Activated CD4-positive, alpha-beta T cell treated with anti-CD3 and anti-CD28 coated beads for 48 hours (primary cell): ENCODE measurements at places on chromosomes 2 and 18.

- DNase-seq: no peak
Measured at GRCh38 chr2:10256515-10257031, 46.1 kb upstream of the HPCAL1 start.

DNA sequence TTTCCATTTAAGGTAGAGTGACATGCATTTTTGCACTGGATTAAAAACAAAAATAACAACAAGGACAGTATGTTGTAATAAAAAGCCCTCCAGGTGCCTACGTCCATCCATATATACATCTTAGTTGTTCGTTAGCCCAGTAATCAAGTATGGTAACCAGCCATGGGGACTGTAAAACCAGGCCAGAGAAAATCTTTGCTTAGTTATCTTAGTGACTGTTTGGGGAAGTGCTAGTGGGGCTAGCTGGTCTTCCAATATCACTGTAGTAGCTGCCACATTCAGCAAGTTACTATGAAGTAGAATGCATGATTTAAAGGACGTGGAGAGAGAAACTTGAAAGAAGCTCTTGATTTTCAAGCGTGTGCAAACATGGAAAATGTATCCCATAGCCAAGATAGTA is 95.9 kb upstream of the STON1 start:
- no peak for DNase-seq

DNA sequence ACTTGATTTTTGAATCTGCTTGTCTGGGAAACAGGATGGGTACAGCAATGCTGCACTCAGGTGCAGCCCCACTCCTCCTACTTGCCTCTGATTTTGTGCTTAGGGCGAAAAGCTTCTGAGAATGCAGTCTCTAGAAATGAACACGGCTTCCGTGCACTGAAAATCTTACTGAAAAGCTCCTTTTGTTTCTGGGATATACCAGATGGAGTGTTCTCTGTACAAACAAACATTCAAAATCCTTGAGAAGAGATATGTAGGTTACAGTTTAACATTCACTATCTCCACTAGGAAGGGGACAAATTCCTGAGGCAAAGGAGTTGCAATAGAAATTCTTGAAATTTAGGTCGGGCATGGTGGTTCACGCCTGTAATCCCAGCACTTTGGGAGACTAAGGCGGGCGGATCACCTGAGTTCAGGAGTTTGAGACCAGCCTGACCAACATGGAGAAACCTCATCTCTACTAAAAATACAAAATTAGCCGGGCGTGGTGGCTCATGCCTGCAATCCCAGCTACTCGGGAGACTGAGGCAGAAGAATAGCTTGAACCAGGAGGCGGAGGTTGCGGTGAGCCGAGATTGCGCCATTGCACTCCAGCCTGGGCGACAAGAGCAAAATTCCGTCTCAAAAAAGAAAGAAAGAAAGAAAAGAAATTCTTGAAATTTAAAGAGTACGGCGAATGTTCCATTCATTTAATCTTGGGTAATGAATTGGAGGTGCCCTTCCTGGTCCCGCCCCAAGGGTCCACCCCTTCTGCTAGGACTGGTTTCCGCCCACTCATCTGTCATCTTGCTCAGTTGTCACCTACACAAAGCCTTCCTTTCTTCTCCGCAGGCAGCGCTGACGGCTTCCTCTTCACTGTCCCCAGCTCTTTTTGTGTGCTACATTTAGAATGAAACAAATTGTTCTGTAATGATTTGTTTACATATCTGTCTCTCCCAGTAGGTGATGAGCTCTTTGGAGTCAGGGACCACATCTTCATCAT is 92.4 kb downstream of the SOCS6 start:
- DNase-seq: peak; percentile 8

DNA sequence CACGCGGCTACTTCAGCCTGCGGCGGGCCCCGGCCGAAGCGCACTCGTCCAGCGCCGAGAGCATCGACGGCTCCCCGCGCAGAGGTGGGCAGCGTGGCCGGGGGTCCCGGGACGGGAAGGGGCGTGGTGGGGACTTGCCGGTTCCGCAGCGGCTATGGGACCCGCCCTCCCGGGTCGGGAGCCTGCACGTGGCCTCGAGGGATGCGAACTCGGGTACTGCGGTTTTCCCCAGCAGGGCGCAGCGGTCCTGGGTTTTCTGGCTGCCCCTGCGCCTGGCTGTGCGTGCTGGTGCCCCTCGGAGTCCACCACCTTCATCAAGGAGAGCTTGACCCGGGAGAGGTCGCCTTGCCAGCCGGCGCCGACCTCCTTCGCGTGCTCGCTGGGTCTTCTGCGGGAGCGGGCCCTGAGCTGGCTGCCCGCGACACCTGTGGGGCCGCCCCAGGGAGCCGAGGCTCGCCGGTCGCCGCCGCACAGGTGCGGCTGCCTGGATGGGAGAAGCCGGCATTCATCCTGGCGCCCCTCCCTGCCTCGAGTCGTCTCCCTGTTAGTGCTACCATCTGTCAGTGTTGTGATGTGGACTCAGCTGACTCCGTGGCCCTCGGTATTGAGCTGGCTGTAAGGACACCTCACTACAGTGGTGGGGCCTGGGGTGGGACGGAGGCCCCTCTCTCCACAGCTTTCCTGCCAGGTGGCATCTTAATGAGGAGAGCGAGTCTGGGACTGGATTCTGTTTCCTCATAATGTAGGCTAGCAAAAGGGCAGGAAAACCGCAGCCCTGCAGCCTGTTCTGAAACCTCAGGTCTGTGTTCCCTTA is 177.3 kb downstream of the AGAP1 start:
- no peak for DNase-seq

DNA sequence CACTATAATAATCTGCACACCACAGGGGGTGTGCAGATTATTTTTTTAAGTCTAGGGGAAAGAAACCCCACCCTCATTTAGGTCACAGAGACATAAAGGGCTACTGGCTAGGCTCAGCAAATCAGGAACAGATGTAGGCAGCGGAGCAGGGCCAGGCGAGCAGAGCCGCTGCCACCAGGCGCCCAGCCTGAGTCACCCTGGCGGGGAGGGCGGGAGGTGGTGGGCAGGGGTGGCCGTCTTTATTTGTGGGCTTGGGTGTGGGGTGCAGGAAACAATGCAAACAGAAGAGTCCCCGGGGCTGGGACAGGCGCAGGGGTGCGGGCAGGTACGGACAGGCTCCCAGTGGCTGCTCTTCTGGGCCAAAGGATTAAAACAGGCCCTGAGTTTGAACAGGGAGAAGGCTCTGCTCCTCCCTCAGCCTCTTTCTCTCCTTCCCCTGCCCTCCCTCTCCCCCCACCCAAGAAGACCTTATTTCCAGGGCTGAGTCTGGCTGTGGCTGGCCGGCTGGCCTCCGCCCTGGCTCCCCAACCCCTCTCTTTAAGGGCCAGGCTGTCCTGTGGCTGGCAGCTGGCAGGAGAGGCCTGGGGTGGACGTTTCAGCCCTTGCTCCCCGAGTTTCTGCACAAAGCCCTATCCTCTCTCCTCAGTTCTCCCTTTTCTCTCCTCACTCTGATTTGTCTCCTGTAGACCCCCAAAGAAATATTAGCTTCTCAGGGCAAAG is 142.9 kb upstream of the SMAD2 start:
- no peak for DNase-seq

- DNase-seq: no peak
Measured at GRCh38 chr2:20450201-20450999, 3.5 kb downstream of the RHOB start.

DNA sequence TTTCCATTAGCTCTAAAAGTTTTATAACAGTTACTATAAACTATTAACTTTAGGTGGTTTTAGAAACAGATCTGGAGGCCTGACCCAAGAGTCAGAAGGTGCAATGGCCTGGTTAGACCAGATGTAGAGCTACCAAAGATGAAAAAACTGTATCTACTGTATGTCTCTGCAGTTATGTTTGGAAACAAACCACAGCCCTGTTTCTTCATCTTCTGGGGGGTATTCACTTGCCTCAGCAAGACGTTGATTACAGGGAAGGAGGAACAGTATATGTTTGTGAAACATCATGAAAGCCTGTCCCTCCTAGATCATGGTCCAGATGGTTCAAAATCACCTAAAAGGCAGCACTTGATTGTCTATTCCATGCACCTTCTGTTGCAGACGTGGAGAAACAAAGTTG is 220.2 kb downstream of the SUCLG1 start:
- DNase-seq: no peak

DNA sequence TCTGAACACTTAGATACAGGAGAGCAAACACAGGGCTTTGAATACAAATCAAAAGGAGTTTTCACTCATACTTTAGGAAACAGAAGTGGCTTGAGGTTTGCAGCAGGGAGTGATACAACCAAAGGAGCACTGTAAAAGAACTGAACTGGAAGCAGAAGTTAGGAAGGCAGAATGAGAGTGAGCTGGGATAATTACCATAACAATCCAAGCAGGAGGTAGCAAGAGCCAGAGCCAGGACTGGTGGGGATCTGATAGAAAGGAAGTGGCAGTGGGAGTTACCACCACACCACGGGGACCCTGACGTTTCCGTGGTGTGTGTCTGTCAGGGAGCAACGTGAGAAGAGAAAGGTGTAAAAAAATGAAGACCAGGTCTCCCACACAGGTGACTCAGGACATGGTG is 81.3 kb upstream of the EPB41L3 start:
- no peak for DNase-seq

DNA sequence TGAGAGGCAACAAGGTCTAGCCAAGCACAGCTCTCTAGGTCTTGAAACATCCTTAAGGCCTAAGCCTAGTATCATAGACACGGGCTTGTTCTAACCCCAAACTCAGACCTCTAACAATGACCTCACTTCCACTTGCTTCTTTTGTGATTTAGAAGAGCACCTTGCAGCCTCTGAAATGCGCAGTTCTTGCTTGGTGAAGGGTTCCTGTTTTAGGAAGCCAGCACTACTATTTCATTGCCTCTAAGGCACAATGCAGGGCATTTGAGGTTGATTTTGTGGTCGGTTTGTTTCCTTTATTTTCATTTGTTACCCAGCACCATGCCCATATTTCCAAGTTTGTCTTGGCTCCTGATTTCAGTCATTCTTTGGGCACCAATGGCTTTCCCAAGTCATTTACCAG is 117.0 kb upstream of the CYP1B1 start:
- no peak for DNase-seq

DNA sequence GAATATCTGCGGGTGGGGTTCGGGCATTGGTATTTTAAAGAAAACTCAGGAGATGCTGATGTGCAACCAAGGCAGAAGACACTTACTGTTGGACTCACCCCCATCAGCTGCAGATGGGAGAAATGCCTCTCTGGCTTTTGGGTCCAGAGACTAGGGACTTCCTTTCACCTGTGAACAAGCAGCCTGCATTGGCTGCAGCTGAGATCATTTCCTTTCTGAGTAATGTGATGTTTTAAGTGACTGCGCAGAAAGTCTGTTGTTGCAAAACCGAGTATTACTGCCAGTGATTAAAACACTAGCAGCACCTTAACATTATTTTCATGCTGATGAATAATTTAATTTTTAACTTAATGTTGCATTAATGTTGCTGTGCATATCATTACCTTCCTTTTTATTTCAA is 143.0 kb downstream of the TSN start:
- DNase-seq: no peak

DNA sequence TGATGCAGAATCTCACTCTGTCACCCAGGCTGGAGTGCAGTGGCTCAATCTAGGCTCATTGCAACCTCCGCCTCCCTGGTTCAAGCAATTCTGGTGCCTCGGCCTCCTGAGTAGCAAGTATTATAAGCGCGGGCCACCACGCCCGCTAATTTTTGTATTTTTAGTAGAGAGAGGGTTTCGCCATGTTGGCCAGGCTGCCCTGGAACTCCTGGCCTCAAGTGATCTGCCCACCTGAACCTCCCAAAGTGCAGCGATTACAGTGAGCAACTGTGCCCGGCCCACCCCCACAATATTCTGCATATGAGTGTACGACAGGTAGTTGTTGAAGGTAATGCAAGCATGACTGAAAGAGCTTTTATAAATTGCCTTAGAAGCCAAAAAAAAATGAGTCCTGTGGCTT is 1.2 kb downstream of the WDR75 start:
- DNase-seq: peak; percentile 24

DNA sequence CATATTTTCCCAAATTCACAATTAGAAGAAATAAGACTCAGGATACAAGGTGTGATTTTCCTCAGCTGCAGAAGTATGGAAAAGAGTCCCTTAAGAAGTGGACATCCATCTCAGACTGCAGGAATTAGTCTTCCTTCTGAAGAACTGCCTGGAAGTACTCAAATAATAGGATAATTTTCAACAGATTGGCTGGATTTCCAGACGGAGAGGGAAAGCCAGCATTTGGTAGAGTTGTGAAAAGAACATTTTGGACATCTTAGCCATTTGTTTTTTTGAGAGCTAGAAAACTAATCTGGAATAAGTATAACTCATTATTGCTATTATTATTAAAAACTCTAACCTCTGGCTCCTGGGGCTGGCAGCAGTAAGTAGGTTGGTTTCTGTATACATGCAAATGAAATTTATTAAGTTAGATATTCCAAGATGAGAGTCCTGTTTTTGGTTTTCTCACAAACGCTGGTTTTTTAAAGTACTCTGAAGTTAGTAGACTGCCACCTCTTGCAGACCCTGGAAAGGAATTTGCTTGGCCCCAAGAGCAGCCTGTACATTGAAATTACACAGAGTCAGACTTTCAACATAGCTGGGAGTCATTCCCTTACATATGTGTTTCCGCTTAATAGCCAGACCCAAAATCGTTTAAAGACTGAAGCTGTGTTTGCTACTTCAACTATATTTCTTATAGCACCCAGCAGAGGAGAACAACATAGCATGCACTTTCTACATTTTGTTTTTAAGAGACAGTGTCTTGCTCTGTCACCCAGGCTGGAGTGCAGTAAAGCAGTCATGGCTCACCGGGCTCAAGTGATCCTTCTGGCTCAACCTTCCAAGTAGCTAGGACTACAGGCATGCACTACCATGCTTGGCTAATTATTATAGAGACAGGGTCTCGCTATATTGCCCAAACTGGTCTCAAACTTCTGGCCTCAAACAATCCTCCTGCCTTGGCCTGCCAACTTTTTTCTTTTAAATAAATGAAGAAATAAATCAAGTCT is 142.4 kb downstream of the THADA start:
- DNase-seq: no peak

- no peak for DNase-seq
Measured at GRCh38 chr2:166234112-166234846, 106.5 kb upstream of the SCN1A start.

GRCh38 chr2:232567721-232568120 is 17.2 kb downstream of the EIF4E2 start:
- DNase-seq: no peak

- no peak for DNase-seq
Measured at GRCh38 chr2:109333414-109334210, 204.6 kb downstream of the SH3RF3 start.

DNA sequence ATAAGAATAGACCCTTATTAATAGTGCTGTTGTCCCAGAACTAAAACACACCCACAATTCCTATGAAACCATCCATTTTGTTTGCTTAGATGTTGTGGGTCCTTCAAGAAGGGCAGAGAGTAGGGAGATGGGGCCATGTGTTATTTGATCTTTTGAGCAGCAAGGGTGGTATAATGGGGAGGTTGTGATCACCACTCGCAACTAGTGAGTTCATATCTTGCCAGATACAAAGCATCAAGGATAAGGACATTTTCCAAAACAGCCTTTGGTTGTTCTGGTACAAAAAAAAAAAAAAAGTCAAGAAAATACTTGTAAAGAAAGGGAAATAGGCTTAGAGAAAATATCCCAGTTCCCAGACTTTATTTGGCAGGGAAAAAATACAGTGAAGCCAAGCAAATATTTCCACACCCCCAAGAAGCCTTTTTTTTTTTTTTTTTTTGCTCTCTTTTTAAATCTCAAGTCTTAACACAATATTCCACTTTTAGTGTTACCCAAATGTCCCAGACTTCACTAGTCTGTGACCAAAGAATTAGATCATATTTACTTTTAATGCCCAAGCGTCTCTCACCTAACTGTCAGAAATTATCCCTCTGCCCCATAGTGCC is 54.1 kb downstream of the ANTXR1 start:
- no peak for DNase-seq
